Fibroblast of skin of scalp (primary cell): ENCODE measurements at places on chromosomes 3 and 15.
A peak's percentile ranks its signal among the peaks of the same experiment; 100 is the strongest.

- no peak for DNase-seq
These were observed 44.9 kb downstream of the OXSR1 start for GRCh38 chr3:38210141-38210757.

- peak; percentile 71 for DNase-seq
These were observed 880 bp downstream of the PPP4R2 start for GRCh38 chr3:72997421-72997961.

DNA sequence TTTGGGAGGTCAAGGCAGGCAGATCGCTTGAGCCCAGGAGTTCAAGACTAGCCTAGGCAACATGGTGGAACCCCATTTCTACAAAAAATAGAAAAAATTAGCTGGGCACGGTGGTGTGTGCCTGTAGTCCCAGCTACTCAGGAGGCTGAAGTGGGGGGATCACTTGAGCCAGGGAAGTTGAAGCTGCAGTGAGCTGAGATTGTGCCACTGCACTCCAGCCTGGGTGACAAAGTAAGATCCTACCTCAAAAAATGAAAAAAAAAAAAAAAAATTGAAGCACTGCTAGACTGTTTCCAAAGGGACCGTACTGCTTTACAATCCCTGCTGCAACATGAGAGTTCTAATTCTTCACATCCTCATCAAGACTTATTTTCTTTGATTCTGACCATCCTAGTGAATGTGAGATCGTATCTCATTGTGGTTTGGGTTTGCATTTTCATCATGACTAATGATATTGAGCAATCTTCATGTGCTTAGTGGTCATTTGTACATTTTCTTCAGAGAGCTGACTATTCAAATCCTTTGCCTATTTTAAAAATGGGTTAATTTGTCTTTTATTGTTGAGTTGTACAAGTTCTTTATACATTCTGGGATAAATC is 10.8 kb downstream of the CMTM8 start:
- DNase-seq: peak; percentile 79

DNA sequence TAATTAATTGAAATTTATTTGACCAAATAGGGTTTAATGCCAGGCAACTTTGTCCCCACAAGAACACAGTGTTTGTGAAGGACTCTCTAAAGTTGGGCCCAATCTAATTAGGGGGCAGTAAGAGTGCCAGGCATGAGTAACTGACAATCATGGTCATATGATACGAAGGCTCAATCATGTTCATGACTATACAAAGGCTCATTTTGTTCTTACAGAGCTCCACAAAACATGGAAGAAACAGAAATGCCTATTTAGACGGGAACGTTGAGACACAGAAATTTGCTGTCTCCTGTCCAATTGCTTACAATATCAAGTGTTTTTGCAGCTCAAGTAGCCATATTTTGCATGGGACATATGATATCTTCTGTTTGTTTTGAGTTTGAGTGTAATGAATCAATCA is 391.1 kb downstream of the SI start:
- DNase-seq: no peak

DNA sequence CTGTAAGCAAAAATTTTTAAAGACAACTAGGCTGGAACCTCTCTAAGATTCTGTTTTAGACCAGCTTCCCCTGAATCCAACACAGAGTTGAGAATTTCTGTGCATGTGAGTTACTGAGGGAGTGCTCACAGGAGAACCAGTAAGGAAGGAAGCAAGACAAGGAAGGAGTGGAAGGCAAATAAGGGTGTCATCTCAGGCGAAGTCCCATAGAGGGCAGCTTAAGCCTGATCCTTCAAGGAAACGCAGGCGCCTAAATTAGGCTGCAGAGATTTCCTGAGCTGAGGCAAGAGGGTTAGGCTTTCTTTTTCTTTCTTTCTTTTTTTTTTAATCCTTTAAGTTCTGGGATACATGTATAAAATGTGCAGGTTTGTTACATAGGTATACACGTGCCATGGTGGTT is 36.2 kb upstream of the COL6A6 start:
- DNase-seq: peak; percentile 52

GRCh38 chr3:69985266-69985665 is 14.3 kb upstream of the SAMMSON start:
- DNase-seq: no peak

GRCh38 chr15:47975427-47975826 is 145.4 kb upstream of the SLC24A5 start:
- no peak for DNase-seq

GRCh38 chr3:119974656-119975055 is 119.6 kb downstream of the GSK3B start:
- no peak for DNase-seq

GRCh38 chr3:13198264-13198879 is 125.1 kb upstream of the IQSEC1 start:
- DNase-seq: no peak

- no peak for DNase-seq
These were observed 651.8 kb upstream of the SGO1 start for GRCh38 chr3:20837676-20838302.

- no peak for DNase-seq
These were observed 149.1 kb upstream of the LRRFIP2 start for GRCh38 chr3:37323494-37323893.

- no peak for DNase-seq
These were observed 242.0 kb upstream of the SEMA6D start for GRCh38 chr15:47475336-47475735.

DNA sequence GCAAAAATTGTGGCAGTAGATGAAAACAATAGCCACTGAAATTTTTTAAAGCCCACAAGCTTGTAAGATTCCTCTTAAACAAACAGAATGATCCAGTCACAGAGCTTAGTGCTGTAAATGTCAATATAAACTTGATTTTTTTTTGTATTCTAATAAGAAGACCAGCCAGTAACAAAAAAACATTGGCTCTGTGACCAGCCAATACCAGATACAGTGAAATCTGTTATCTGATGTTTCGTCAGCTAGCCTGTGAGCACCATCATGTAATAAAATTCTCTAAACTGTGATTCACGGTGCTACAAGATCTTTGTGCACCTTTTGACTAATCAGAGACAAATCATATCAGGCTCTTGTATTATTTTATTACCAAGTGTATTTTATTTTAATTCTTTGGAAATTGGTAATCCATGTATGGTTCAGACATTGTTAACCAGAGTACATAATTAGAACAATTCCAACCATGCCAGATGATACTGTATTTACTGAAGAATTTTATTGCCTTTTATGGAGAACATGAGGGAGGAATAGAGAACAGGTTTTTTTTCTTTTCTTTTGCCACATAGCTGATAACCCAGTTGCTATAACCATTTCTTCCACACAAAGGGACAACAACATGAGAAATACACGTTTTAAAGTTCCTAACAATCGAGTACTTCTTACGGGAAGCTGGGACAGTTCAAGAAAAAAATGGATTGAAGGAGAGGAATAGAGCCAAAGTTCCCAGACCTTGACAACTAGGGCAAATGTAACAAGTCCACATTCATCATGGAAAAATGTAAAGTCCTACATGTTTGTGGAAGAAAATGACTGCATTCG is 71.9 kb downstream of the FILIP1L start:
- peak; percentile 93 for DNase-seq

GRCh38 chr3:40518848-40519247 is 5.9 kb upstream of the ZNF621 start:
- no peak for DNase-seq

GRCh38 chr15:89776274-89777072 is at the start of gene MESP2:
Gene MESP2, plus strand, starts transcription at chr15:89776332. Its CDS starts 26 bp downstream, at chr15:89776358.
- DNase-seq: peak; percentile 76

DNA sequence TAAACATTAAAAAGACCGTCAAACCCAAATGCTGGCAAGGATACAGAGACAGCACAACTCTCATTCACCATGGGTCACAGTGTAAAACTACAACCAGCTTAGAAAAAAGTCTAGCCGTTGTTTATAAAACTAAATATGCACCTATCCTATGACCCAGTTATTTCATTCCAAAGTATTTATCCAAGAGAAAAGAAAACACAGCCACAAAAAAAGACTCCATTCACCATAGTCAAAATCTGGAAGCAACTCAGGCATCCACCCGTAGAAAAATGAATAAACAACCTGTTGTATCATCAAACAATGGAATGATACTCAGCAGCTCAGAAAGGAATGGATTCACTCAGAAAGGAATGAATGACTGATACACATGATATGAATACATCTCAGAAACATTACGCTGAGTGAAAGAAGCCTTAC is 28.6 kb downstream of the PLD1 start:
- DNase-seq: peak; percentile 71

GRCh38 chr15:43225201-43225949 is 4.6 kb upstream of the EPB42 start:
- DNase-seq: peak; percentile 71

- DNase-seq: no peak
These were observed 114.9 kb downstream of the SV2B start for GRCh38 chr15:91214675-91215590.

DNA sequence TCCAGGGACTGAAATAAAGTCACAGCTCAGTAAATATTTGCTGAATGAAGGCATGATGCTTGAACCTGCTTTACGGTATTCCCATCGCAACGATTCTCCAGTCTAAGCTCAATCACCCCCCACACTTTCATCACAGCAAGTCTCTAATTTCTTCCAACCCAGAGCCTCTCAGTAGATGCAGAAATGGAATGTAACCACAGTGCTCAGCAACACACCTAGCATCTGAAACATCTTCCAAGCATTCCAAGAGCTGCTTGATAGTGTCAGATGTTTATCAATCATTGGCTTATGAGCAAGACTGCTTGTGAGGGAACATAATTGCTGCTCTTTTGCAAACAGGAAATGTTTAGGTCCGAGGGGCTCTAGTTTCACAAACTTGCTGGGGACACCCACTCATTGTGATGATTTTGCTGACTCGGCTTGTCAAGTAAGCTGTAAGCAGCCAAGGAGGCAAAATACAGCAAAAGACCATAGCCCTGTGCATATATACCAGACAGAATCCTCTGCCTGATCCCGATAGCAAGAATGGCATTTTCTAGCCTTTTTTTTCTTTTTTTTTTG is 751.2 kb downstream of the NR2F2 start:
- no peak for DNase-seq

- DNase-seq: peak; percentile 68
These were observed 20.8 kb downstream of the ARL14 start for GRCh38 chr3:160697637-160698380.

DNA sequence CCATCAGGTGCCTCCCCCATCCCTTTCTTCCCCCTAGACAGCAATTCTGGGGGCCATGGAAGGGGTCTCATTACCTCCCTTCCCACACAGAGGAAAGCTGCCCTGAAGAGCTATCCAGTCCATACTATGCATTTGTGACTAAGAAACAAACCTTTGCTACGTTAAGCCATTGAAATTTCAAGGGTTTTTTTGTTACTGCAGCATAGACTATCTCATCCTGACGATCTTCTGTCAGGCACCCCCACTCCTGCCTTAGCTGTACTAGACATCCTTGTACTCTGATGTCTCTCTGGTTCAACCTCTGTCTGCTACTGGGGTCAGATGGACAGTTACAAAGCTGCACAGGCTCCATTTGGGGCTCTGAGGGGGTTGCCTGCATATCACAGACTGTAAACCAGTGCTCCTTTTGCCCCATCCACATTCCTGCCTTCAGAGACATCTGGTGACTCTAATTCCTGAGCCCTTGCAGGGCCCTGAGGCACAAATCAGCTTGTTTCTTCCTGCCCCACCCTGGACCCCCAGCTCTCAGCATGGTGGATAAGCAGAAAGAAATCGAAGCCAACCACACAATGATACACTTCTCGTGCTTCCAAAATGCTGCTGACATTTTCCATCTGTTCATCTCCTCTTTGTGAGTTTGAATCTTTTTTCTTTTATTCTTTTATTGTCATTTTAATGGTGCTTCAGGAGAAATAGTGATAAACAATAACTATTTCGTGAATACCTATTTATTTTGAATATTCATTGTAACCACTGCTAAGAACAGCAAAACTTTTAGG is 21.6 kb upstream of the NSMCE3 start:
- DNase-seq: no peak

DNA sequence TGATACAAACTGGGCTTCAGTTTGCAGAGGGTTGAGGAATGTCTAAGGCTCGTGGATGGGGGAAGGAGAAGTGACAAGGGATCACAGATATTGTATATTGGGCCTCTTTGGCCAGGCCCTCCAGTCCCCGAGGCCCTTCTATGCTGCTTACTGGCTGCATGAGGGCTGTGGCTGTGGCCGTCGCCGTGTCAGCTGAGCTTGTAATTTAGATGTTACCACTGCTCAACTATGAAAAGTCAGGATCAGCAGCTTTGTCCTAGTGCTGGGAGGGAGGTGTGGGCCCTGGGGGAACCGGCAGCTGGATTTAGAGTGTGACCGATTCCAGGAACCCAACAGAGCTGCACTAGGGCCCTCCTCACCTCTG is 51.6 kb downstream of the CACNA1D start:
- DNase-seq: no peak

- no peak for DNase-seq
These were observed 525.7 kb downstream of the NLGN1 start for GRCh38 chr3:173923204-173923603.

GRCh38 chr15:43253431-43254403 is 13.0 kb downstream of the TGM5 start:
- peak; percentile 20 for DNase-seq

- DNase-seq: peak; percentile 70
These were observed 122.0 kb upstream of the MELTF start for GRCh38 chr3:197151580-197151979.

DNA sequence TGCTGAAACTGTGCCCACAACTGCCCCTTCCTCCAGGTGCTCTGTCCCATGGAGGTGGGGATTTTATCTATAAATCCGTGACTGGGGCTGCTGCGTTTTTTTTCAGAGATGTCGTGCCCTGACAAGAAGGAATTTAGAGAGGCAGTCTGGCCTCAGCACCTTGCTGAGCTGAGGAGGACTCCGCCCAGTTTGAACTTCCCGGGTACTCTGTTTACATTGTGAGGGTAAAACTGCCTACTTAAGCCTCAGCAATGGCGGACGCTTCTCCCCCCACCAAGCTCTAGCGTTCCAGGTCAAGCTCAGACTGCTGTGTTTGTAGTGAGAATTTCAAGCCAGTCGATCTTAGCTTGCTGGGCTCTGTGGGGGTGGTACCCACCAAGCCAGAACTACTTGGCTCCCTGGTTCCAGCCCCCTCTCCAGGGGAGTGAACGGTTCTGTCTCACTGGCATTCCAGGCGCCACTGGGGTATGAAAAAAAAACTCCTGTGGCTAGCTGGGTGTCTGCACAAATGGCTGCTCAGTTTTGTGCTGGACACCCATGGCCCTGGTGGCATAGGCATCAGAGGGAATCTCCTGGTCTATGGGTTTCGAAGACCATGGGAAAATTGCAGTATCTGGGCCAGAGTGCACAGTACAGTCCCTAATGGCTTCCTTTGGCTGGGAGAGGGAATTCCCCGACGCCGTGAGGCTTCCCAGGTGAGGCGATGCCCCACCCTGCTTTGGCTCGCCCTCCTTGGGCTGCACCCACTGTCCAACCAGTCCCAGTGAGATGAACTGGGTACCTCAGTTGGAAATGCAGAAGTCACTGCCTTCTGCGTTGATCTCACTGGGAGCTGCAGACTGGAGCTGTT is 68.5 kb upstream of the SGO1 start:
- DNase-seq: no peak

- DNase-seq: no peak
These were observed 11.7 kb upstream of the WNT7A start for GRCh38 chr3:13891492-13892073.

DNA sequence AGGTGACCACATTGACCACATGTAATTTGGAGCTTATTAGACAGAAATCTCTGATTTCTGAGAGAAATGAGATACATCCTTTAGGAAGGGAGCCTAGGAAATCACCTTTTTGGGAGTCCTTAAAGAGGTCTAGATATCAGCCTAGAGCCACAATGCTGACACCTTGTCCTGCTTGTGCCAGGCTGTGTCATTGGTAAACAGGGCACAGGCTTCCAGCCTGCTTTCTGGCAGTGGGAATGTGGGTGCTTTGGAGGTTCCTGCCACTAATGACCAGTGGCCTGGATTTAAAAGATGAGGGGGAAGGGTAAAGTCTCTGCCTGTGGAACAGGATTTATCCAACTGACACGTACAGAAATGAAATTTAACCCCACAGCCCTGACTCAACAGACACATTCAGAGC is 169.8 kb upstream of the KBTBD8 start:
- DNase-seq: no peak
